Thyroid gland (tissue), 4 donors: ENCODE measurements at places on chromosomes 13 and 19. TPM values are rescaled to one million over a fixed set of nuclear protein-coding genes. Genes with fewer than 3 reads are reported as not detected.

The OR10H5 gene
- not detected for total RNA-seq

The HRC gene
- total RNA-seq: 4.1 TPM

The HSPH1 gene
- total RNA-seq: 55.7 TPM

The SIGLEC11 gene
- 1.2 TPM for total RNA-seq

The ACER1 gene
- not detected for total RNA-seq

The FGF14 gene
- total RNA-seq: 0.63 TPM

The CGB5 gene
- total RNA-seq: not detected

The SIAH3 gene
- 0.13 TPM for total RNA-seq

The IGFL2 gene
- not detected for total RNA-seq

The METTL21C gene
- not detected for total RNA-seq

DNA sequence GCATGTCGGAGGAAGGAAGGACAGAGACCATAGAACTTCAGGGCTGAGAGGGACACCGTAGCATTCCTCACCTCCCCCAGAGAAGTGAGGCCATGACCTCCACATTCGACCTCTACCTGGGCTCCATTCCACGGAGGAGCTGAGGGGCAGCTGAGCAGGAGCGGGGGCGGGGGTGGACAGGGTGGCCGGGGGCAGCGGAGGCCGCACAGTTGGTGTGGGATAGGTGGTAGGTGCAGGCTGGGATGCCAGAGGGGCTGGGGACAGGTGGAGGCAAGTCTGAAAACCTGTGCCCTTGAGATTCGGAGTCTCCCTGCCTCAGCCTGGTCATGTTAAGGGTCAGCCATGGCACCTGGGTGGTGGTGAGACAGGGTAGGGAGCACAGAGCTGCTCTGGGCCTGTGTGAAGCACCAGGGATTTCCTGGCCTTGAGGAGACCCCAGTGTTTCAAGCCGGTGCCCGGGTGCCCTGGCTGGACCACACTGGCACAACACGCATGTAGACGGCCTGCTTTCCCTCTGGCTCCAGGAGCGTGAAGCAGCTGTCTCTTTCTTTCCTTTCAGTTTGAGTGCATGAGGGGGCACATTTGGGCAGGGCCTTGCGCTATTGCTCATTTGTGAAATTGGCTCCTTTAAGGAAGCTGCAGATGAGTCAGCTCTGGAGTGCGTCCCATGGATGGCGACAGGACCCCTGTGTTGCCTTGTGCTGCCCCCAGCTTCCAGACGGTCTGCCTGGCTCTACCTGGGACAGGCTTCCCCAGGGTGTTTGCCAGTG, 51.8 kb downstream of the TSSK6 start:
- peak; percentile 60 for DNase-seq

- no peak for DNase-seq
These were observed 177.2 kb downstream of the STK24 start for GRCh38 chr13:98399756-98400155.

DNA sequence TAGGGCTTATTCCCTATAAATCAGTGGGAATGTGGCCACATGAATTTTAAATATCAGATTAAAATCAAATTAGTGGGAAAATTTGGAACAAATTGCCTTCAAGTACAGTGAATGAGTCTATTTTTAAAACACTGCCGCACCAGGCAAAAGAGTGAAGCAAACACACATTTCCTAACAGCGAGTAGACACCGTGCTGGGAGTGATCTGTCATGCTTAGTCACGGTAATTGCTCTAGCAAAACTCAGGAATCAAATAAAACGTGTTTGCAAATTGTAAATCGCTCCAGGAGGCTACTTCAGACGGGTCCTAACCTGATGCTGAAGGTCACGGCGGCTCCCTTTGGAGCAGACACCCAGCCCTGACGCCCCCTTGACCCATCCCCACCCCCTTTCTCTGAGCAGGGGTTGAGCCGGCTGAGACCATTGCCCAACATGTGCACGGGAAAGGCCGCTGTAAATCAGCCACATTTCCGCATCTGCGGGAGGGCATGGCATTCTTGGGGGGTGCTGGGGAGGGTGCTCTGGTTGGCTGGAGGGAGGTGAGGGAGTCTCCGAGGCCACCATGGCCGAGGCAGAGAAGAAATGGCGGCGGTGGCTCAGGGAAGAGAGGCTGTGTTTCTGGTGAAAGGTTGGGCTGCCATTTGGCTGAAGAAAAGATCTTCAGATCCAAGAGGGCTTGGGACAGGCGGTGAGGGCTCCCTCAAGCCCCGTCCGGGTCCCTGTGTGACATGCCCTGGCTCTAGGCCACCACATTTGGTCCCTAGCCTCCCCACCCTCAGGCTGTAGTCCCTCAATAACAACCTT, 8.9 kb downstream of the CEBPA start:
- peak; percentile 43 for DNase-seq

GRCh38 chr19:49403404-49404187, 15.5 kb downstream of the KASH5 start:
- peak; percentile 10 for DNase-seq

DNA sequence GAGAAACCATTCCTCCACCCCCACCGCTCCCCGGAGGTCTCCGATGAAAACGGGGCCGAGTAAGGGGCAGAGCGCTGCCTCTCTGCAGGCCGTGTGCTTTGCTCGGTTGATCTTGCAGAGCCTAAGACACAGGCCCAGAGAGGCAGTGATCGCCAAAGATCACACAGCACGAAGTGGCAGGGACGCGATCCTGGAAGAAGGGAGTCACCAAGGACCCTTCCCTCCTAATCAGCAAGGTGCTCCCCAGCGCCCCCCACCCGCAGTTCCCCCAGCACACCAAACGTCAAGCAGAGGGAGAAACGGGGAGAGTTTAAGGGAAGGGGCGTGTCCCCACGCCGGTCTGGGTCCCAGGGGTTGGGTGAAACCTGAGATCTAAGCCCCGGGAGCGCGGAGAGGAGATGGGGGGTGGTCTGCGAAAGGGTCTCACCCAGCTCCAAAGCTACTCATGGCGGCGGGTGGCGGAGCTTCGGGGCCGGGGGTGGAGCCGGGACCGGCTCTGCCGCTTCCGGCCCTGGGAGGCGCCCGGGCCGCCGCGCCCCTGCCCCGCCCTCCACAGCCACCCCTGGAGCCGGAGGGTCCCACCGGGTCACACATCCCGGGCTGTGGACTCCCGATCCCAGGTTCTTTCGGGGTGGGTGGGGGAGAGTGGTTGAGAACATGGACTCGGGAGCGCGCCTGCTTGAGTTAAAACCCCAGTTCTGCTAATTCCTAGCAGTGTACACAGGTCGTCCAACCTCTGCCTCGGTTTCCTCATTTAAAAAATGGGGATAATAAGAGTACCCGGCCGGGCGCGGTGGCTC, at the start of gene EML2:
TSS of gene EML2 (minus strand) at position 468 of the 800 bp plus-strand sequence. CDS start at position 447, 21 bp downstream.
- DNase-seq: peak; percentile 60

DNA sequence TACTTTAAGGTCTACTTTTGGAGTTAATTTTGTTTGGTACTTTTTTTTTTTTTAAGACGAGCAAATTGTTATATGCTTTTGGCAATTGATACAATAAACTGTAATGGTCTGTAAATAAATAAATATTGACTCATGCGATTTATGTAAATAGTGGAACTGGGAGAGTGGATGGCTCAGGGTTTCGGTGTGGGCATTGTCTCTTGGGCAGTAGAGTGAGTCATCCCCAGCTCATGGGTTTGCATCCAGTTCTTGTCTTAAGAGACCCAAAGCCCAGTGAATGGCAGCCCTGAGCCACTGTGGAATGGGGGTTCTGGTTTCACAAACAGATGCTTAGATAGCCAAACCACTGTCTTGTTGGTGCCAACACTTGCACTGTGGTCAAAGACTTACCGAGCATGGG, 33.0 kb downstream of the FGF9 start:
- DNase-seq: no peak

- no peak for DNase-seq
These were observed 148.5 kb downstream of the ZNF486 start for GRCh38 chr19:20315543-20315942.

GRCh38 chr19:38289955-38290354, 14.1 kb upstream of the C19orf33 start:
- DNase-seq: no peak

DNA sequence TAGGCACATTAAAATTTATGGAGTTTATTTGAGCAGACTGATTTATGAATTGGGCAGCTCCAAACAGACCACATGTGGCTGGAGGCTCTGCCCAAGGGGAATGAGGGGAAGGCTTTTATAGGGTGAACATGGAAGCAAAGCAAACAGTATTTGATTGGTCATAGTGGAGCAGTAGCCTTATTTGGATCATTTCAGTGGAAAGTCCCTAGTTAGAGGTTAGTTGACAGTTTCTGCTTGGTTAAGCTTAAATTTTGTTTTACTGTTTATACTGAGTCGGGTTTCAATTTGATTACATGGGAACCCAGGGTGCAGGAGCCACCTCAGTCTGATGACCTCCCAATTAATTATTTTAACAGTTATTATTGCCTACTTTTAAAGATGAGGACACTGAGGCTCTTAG, 140.5 kb downstream of the NDFIP2 start:
- no peak for DNase-seq

GRCh38 chr13:97246596-97247158, 24.5 kb downstream of the MBNL2 start:
- no peak for DNase-seq

- no peak for DNase-seq
These were observed 601.8 kb downstream of the SLITRK6 start for GRCh38 chr13:85197431-85197830.

DNA sequence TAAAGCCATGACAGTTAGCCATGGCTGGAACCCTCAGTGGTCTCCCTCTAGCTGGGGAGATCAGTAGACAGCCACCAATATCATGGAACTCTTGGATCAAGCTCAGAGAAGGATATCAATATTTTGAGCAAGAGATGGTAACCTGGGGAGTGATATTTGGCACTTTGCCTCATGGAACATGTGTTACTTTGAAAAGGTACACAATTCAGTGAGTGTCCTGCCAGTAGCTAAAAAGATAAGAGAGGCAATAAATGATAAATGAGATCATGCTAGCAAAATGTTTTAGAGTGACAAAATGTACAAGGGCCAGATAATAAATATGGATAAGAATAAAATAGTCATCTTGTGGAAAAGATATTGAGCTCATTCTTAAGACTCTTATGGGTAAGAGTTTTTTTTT, 1618.7 kb downstream of the OLFM4 start:
- DNase-seq: no peak

GRCh38 chr19:17370026-17370587, 7.0 kb downstream of the PLVAP start:
- DNase-seq: no peak

GRCh38 chr19:13838435-13839129, 38.4 kb upstream of the NANOS3 start:
- no peak for DNase-seq

DNA sequence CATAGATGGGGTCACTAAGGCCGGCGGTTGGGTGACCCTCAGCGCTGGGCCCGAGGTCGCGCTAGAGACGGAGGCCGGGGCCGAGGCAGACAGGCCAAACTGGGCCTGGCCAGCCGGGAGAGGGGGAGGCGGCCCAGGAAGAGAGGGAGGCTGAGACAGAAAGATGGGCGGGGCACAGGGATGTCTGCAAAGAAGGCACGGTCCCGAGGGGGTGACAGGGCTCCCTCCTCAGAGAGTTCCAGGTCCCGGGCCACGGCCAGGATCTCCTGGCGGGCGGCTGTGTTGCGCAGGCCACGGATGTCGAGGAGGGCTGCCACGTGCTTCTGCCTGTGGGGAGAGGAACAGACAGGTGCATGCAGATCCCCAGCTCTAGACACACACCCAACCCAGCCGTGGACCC, 32.2 kb downstream of the EXOC3L2 start:
- no peak for DNase-seq

DNA sequence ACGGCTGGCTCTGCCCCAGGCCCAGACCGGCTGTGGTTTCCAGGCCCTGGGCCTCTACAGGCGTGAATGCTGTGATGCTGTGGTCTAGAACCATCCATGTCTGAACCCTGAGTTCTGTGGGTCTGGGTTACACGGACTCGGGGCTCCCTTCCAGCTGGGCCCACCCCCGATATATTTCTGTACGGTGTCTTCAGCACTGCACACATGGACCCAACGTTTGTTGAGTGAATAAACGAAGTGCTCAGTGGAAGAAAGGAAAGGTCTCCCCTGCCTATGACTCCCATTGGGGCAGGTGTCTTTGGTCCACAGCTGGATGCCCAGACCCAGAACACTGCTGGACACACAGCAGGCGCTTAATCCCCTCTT, 6.7 kb downstream of the TEKTIP1 start:
- no peak for DNase-seq

DNA sequence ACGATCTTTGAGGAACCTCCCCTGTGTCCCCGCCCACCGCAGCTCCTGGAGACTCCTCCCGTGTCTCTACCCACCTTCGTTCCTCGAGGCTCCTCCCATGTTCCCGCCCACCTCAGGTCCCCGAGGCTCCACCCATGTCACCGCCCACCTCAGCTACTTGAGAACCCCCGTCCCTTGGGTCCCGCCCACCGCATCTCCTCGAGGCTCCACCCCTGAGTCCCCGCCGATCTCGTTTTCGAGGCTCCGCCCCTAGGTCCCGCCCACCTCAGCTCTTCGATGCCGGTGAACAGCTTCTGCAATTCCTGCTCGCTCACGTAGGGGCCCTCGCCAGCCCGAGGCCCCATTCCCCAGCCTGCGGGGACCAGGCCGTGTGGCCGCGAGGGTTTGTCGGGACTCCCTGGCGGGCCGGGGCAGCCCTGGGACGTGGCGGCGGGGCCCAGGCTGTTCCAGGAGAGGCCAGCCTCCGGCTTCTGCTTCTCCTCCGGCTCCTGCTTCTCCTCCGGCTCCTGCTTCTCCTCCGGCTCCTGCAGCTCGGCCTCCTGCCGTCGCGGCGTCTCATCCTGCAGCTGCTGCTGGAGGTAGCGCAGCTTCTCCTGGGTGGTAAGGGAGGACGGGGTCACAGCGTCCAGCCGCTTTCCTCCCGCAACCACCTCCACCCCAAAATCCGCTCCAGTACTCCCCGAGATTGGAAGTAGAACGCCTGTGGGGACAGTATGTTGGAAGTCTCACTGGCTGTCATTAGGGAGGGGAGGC, 16.7 kb downstream of the TSKS start:
- DNase-seq: peak; percentile 6

DNA sequence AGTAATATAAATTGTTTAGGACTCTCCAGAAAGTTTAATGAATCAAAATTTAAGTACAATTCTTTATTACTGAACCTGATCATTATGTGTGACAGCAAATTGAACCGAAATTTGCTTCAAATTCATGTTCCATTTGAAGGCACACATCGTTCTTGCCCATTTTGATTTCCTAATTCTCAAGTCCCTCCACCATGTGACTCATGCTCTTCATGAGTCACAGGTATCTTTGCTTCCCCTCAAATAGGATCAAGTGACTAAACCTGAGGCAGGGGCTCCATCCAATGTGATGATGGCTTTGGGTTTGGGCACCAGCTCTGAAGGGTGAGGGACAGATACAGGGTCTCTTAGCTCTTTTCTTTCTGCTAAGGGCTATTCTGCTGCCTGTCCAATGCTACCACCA, 86.1 kb downstream of the THSD1 start:
- DNase-seq: no peak
